ENCODE measurements at places on chromosomes 13 and 19. TPM values are rescaled to one million over a fixed set of nuclear protein-coding genes. Genes with fewer than 3 reads are reported as not detected.

Gene MAST1
- under 0.01 TPM for total RNA-seq

Gene FLT3
- total RNA-seq: not detected

Gene TSPAN16
- not detected for total RNA-seq

Gene CGB7
- total RNA-seq: 0.30 TPM

Gene ZNF787
- 20.4 TPM for total RNA-seq

Gene ZFR2
- total RNA-seq: not detected

Gene GRAMD1A
- 30.2 TPM for total RNA-seq

Gene LIM2
- not detected for total RNA-seq

Gene PLD3
- 136 TPM for total RNA-seq

Gene CGB2
- total RNA-seq: not detected

Gene ZNF254
- 13.3 TPM for total RNA-seq

Gene CEACAM4
- total RNA-seq: not detected

Gene ZFP36
- total RNA-seq: 0.32 TPM

Gene ZNF439
- under 0.01 TPM for total RNA-seq

Gene ZNF208
- not detected for total RNA-seq

Gene ACER1
- not detected for total RNA-seq

Gene ACP7
- under 0.01 TPM for total RNA-seq

Gene PLK5
- total RNA-seq: not detected

Gene TNNT1
- total RNA-seq: 1.4 TPM

Gene FREM2
- not detected for total RNA-seq

Gene ZNF285
- total RNA-seq: 1.9 TPM

Gene SYT5
- not detected for total RNA-seq

Gene SPTBN4
- under 0.01 TPM for total RNA-seq

Gene B3GNT3
- not detected for total RNA-seq

Gene SLC1A6
- total RNA-seq: not detected

Gene VSIG10L
- under 0.01 TPM for total RNA-seq

Gene PRR36
- not detected for total RNA-seq

Gene PSG1
- total RNA-seq: not detected

Gene KIR2DL4
- not detected for total RNA-seq

Gene CLEC17A
- total RNA-seq: under 0.01 TPM

Gene SIGLEC10
- not detected for total RNA-seq

Gene DENND1C
- not detected for total RNA-seq

Gene C19orf18
- not detected for total RNA-seq

Gene FCER2
- total RNA-seq: not detected

Gene DACH1
- total RNA-seq: 4.5 TPM

Gene TEX101
- total RNA-seq: not detected

Gene FUT1
- 5.5 TPM for total RNA-seq

Gene GPR108
- 35.7 TPM for total RNA-seq

Gene BLOC1S3
- total RNA-seq: 7.8 TPM

Gene GPC5
- under 0.01 TPM for total RNA-seq

Gene RPL21
- 842 TPM for total RNA-seq

Gene CYP4F12
- total RNA-seq: not detected

Gene CFAP97D2
- not detected for total RNA-seq

Gene KASH5
- not detected for total RNA-seq

Gene PLIN5
- total RNA-seq: not detected

Gene OR4F17
- total RNA-seq: not detected

Gene BEST2
- not detected for total RNA-seq

Gene IL17D
- 2.6 TPM for total RNA-seq

Gene ZNF626
- 12.3 TPM for total RNA-seq

Gene F10
- total RNA-seq: not detected

Gene IZUMO2
- total RNA-seq: not detected

Gene LRRC4B
- total RNA-seq: not detected

Gene LILRB5
- not detected for total RNA-seq

Gene CBLC
- 0.30 TPM for total RNA-seq

Gene ANKLE1
- 1.4 TPM for total RNA-seq

Gene LRG1
- total RNA-seq: 0.30 TPM

Measured in epithelial cell of umbilical artery (primary cell).